Fibroblast of lung (primary cell): ENCODE measurements at places on chromosomes 12 and 14.

DNA sequence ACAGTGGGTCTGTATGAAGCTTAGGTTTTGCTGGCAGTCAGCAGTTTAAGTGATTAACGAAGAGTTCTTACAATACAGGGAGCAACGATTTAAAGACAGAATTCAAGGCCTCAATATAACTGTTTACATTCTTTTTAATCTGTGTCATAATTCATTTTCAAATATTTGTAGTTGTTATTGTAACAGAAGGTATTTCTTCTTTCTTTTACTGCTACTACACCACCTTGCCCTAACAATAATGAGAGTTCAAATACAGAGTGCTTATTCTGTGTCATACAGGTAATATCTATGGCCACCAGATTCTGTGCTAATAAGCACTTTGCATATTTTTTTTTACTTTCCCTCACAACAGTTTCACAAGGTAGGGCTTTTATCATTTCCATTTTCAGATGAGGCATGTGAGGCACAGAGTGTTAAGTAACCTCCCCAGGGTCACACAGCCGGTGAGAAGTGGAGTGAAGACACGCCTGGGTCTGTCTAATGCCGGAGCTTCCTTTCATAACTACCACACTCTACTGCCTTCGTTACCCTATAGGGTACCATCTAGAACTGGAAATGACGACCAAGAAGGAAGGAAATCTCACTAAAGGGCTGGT lies 81.9 kb downstream of the PELI2 start:
- DNase-seq, result peak; percentile 39

DNA sequence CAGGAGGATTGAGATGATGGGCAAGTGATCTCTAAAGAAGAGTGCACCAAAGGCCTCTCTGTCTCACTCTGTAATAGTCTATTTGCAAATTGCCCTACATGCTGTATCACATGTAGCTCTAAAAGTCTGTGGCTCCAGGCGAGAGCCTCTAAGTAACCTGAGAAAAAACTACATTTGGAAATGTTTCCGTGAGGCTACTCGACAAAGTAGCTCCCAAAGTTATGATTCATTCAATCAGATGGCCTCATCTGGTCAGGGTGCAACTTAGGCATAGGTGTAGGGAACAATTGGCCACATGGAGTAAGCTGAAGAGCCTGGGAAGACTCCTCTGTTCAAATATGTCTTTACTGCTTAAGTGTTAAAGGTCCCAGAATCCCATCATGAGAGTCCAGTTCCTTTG lies 155.4 kb upstream of the PLEKHG7 start:
- no peak for DNase-seq

- peak; percentile 25 for DNase-seq
These were observed 138.2 kb downstream of the MON2 start for GRCh38 chr12:62604871-62605270.

- DNase-seq, result peak; percentile 95
These were observed 614.8 kb downstream of the DIO2 start for GRCh38 chr14:79596551-79596950.

GRCh38 chr14:42110167-42110566 lies 503.5 kb downstream of the LRFN5 start:
- peak; percentile 41 for DNase-seq

DNA sequence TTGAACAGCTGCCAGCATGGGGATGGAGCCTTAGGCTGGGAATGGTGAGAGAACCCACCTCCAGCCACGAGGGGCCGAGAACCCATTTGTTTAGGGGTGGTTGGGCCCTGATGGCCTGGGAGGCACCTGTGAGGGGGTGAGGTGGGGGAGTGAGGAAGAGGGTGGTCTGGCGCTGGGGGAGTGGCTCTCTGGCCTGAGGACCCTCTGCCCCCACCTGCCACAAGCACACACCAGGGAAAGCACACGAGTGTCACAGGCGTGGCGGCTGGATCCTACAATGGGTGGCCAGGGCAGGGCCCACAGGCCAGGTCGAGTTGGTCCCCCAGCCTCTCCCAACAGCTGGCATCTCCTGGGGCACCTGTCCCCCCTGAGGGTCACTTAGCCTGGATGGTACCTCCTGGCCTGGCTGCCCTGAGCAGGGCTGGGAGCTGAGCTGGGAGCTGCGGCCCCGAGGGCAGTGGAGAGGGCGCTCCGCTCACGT lies 340.5 kb downstream of the TMEM121 start:
- no peak for DNase-seq

DNA sequence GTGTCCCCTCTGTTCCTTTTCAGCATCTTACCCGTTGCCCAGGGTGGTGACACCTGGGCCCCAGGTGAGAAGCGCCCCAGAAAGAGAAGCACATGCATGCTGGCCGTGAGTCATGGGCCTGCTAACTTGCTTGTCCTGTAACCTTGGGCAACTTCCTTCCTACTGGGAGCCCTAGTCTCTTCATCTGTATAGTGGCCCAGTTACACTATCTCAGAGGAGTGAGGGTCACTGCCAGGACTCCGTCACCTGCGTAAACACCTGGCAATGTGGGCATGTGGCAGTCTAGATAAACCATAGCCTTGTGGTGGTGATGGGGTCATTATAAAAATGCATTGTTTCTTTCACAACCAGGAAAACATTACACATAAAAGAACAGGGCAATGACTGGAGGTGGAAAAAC lies 125.2 kb downstream of the SLC25A47 start:
- no peak for DNase-seq

DNA sequence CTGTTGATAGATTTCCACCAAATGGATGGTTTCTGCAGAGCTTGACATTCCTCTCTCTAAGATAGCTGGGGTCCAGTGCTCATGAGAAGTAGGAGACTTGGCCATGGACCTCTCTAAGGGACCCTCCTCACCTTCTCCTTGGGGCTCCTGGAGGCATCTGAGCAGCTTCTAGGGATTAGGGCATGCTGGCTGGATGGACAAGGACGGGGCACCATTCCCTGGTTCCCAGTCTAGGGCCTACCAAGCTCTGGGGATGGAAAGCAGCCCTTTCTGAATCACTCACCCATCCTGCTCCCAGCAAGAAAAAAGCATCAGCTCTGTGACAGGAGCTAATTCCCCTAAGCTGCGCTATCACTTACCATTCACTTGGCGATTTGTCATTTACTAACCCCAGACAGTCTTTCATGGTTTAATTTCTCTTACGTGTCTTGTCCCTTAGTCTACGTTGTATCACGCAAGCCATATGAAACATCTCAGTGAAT lies 39.5 kb downstream of the VWF start:
- no peak for DNase-seq

GRCh38 chr12:11746024-11746771 lies 96.7 kb downstream of the ETV6 start:
- DNase-seq, result peak; percentile 82

DNA sequence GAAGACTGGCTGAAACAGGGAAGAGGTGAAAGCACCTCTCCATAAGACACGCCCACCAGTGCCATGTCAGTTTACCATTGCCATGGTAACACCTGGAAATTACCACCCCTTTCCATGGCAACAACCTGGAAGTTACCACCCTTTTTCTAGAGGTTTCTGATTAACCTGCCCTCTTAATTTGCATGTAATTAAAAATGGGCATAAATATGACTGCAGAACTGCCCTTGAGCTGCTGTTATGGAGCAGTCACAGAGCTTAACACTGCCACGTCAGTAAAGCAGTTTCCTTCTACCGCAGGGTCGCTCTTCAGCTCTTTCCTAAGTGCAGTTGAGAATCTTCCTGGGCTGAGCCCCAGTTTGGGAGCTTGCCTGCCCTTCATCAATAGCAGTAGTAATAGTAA lies 55.2 kb downstream of the RASSF3 start:
- no peak for DNase-seq

DNA sequence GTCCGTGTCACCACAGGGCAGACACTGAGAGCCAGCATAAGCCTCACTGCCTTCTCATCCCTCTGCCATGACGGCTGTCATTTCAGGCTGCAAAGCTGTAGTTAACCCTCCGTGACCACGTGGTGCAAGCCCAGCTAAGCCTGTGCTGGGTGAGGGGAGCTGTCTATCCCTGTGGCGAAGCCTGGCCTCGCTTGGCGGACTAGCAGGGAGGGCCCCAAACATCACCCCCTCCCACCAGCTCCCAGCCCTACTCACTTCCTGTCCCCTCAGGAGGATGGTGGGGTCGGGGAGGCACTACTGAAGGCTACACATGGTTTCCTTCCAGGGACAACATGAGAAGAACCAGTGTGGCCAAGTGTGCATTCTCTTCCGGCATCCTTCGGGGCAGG lies 88.2 kb downstream of the CHGA start:
- DNase-seq, result no peak

GRCh38 chr12:41521872-41522379 lies 333.8 kb downstream of the PDZRN4 start:
- peak; percentile 89 for DNase-seq

DNA sequence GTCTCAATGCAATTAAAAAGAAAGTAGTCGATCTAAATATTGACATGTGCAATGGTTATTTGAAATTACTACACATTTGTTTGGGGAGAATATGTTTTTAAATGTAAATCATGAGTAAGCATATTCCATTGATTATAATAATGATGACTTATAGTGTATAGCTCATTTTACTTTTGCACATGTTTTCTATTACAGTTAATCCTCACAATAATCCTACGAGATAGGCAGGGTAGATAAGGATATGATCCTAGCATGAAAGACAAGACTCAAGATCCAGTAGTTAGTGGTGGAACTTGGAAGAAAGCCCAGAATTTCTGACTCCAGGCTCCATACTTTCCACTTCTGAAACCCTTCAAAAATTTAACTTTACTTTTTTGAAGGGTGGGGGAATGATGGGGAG lies 94.0 kb downstream of the NAV3 start:
- peak; percentile 75 for DNase-seq

GRCh38 chr14:68747393-68747792 lies 45.5 kb downstream of the ZFP36L1 start:
- DNase-seq, result no peak

- peak; percentile 29 for DNase-seq
These were observed 226.3 kb downstream of the MON2 start for GRCh38 chr12:62692884-62693283.
